Fibroblast of gingiva (primary cell): ENCODE measurements at places on chromosomes 16 and 17.
A peak's percentile ranks its signal among the peaks of the same experiment; 100 is the strongest.

DNA sequence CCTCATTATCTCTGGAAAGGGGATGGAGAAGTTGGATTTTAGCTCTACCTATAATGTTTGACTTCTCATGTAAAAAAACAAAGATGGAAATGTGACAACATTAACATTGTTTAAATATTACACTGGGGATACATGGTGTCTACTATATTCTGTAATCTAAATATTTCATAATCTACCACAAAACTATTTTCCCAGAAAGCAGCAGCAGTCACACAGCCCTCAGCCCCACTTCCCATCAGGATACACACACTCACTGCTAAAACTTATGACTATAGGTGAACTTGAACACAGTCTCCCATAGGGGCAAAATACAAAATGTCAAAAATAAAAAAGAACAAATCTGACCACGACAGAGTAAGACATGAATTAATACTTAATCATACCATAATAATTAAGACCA, 95.7 kb downstream of the KANSL1 start:
- DNase-seq, result peak; percentile 40

DNA sequence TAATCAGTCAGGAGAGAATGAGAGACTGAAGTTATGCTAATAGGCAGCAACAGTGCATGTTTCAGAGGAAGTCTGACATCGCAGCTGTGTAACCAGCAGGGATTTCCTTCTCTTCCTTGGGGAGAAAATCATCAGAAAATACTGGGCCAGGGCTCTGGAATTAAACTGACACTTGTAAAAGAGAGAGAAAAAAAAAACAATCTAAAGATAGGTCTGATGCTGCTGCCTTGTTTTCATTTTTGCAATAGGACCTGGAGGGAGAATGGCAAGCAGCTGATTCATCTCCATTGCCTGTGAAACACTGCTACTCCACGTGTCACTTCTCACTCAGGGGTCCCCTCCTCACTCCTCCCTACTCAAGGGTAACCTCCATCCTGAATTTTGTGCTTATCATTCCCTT, 17.7 kb upstream of the CORO6 start:
- DNase-seq, result peak; percentile 83

DNA sequence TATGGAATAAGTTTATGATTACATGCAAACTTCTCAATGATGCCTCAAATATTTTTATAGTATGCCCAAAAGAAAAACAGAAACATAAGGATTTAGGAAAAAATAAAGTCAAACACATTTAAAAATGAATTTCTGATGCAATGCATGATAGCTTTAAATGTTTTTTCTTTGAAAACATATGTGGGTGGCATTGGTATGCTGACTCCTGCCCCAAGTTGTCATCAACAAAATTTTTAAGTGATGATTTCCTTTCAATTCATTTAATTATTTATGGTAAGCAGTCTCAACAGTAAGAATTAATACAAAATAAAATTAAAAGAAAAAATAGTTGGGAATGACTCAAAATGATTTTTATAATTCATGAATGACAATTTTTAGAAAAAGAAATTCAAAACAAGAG, 104.9 kb downstream of the CEP112 start:
- DNase-seq, result no peak

DNA sequence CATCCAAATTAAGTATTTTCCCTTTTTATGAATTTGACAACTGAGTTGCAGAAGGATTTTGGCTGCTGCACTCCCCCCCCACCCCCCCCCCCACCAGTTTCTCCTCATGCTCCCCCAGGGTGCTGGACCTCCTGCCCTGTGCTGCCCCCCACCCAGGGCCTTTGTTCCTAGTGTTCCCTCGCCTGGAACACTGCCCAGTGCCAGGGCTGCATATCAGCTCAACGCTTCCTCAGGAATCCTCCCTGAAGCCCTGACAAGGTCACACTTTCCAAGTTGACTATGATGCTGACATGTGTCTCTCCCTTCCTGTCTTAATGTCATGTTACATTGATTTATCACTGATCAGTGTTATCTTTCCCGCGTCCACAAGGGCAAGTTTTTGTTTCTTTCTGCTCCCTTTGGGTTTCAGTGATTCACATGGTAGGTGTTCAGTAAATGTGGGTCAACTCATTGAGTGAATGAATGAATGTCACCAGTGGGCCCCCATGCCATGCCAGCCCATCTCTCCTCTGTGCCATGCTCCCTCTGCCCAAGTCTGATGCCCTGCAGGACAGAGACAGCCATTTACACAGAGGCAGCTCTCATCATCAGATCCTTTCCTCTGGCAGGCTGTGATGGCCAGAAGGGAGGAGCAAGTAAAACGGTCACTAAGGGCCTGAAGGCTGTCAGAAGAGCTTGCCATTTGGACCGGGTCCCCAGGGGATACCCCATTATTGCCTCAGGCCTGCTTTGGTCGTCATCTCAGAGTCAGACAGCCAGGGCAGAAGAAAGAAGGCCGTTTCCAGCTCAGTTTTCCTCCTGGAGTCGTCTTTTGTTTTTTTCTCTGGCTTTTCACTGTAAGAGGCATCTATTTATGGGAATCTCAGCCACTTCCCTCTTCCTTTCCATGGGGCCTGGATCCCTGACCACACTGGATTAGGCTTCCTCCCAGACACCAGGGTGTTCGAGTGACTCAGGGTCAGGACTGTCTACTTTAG, 386.2 kb downstream of the SNX29 start:
- peak; percentile 71 for DNase-seq

DNA sequence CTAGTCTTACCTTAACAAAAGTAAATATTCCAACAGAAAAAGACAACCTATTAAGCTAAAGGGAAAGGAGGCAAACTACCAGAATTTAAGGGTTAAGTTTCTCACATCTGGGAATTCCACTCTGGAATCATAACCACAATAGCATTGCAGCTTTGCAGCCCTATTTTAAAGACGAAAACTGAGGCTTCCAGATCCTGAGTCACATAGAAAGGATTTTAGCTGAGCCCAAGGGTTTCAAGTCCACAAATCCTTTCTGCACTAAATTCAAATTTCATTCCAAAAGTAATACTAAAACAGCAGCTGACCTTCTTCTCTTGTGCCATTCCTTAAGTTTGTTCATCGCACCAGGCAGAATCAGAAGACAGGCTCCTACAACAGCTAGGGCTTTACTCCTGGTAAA, 17.8 kb downstream of the XYLT1 start:
- DNase-seq, result no peak

- peak; percentile 59 for DNase-seq
These were observed at the start of gene MLKL for GRCh38 chr16:74700438-74701225. TSS of gene MLKL (minus strand) at chr16:74700862. CDS start at chr16:74695757, 5,105 bp downstream.

DNA sequence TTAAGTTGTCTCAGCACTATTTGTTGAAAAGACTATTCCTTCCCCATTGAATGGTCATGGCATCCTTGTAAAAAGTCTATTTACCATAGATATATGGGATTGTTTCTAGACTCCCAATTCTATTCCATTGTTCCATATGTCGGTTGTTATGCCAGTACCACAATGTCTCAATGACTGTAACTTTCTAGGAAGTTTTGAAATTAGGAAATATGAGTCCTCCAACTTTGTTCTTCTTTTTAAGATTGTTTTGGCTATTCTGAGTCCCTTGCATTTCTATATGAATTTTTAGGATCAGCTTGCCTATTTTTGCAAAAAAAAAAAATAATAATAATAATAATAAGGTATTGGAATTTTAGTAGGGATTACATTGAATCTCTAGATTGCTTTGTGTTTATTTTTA, 43.0 kb upstream of the ABCA3 start:
- no peak for DNase-seq

DNA sequence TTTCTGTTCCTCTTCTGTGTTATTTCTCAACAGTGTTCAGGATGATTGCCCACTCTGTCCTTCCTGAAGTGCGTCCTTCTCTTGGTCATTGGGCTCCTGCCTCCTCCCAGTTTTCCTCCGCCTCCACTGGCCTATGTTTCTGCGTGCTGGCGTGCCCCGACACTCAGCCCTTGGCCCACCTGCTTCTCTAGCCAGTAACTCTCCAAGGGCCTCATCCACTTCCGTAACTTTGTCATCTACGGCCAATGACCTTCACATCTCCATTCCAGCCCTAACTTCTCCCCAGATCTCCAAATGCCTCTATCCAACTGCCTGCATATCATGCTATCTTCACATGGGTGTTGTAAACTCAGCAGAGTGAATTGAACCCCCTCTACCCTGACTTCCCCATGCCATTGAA, 39.6 kb upstream of the RPL38 start:
- no peak for DNase-seq

GRCh38 chr16:9836118-9836736, 346.0 kb downstream of the GRIN2A start:
- no peak for DNase-seq

DNA sequence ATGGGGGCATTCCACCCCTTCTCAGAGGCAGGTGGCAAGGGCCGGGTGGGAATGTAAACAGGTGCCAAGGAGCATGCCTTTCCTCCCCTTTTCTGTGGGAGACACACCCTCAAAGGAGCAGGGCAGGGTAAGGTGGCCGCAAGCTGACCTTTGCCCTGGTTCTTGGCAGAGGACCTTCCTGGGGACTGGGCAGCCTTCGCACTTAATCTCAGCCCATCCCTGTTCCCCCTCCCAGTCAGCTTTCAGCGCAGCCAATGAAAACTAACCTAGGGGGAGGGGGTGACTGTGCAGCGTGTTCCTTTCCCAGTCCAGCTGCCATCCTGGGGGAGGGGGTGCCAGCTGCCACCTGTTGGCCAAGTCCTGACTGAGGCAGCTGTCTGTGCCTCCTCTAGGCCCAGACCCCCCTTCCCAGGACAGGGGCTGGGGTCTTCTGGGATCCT, 2.8 kb downstream of the TRAF4 start:
- DNase-seq, result no peak

GRCh38 chr16:57725151-57725550, 10.4 kb upstream of the KATNB1 start:
- DNase-seq, result no peak

DNA sequence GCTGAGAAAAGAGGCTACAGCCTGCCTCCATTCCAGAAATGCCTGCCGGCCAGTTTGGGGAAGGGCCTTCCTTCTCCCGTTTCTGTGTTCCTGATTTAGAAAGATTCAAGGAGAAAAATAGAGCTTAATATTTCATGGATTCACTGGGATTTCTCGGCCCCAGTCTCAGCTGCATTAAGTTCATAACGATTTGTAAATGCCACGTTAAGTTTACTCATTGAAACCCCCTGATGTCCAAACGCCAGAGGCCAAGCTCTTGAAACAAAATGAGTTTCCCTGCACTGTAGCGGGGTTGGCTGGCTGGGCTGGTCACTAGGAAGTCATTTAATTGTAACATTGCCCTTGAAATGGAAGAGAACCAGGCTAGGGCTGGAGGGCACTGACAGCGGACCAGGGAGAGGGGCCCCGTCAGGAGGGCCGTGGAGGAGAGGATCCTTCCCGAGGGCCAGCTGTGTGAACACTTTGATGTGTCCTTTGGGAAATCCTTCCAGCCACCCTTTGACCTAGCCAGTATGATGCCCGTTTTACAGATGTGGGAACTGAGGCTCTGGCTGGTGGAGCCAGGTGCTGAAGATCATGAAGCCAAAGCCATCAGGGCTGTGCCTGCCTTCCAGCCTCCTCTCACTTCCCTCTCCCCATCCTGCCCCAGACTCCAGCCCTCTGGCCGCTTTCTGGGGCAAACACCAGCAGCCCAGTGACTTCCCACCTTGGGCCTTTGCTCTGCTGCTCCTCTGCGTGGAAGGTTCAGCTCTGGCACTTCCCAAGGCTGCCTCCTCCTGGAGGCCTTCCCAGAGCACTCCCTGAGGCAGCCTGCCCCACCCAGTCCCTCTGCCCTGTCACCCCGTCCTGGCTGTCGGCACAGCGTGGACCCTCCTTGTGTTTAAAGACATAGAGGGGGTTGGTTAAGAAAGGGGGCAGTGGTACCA, 220.6 kb downstream of the KATNIP start:
- DNase-seq, result no peak

- DNase-seq, result no peak
These were observed 122.9 kb downstream of the SDK2 start for GRCh38 chr17:73521376-73521775.

DNA sequence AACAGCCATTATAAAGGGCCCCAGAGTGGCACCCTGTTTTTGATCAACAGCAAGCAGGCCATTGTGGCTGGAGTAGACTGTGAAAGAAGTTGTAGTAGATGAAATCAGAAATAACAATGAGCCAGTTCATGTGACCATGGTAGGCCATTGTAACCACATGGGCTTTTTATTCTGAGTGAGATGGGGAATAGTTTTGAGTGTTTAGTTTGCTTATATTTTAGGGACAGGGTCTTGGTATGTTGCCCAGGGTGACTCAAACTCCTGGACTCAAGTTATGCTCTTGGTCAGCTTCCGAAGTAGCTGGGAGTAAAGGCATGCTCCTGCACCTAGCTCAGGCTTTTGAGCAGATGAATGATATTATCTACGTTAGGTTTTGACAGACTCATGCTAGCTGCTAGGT, 12.0 kb downstream of the CBFB start:
- peak; percentile 41 for DNase-seq
